ENCODE measurements at places on chromosomes 11 and 22.

- no peak for DNase-seq
Measured at GRCh38 chr22:47082505-47082904, 320.1 kb downstream of the TBC1D22A start.

DNA sequence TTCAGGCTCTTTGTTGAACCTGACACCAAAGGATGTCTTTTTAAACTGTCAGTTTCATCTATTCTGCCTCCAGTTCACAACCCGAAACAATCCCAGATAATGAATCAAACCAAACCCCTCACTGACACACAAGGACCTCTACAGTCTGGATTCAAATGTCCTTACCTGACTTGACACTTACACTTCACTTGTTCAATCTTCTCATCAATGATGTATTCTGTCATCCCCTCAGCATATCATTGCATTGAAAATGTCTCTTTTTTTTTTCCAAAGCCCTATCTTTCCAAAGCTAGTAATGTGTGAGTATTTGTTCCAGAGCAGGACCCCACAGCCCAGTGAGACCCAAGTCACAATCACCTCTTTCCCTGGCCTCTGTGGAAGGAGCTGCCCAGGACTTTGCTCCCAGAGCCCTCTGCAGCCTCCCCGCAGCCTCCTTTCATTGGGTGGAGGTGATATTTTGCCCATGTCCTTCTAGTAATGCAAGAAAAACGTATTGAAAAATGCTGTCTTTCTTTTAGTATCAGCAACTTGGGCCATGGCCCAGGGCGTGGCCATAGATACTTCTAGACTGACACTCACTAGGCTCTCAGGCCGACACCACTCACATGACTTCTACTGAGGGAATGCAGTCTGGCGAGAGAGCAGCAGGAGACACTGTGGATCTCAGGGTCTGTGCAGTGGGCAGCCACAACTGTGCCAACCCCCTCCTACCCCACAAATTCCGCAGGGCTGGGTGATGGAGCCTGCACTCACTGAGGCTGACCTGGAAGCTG, 18.2 kb downstream of the RFPL3 start:
- no peak for DNase-seq

GRCh38 chr11:6303661-6304060, 16.6 kb downstream of the CAVIN3 start:
- no peak for DNase-seq

DNA sequence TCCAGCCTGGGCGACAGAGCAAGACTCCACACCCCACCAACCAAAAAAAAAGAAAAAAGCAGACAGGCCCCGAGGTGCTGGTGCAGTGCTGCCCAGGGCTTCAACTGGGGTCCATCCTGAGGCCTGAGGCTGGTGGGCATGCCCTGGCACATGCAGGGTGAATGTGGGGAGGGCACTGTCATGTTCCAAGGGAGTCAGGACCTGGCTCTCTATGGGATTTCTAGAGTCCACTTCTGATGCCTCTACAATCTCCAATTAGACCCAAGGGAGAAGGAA, 10.1 kb downstream of the CENPM start:
- DNase-seq = no peak

GRCh38 chr11:45484326-45484883, 181.0 kb downstream of the CHST1 start:
- no peak for DNase-seq

DNA sequence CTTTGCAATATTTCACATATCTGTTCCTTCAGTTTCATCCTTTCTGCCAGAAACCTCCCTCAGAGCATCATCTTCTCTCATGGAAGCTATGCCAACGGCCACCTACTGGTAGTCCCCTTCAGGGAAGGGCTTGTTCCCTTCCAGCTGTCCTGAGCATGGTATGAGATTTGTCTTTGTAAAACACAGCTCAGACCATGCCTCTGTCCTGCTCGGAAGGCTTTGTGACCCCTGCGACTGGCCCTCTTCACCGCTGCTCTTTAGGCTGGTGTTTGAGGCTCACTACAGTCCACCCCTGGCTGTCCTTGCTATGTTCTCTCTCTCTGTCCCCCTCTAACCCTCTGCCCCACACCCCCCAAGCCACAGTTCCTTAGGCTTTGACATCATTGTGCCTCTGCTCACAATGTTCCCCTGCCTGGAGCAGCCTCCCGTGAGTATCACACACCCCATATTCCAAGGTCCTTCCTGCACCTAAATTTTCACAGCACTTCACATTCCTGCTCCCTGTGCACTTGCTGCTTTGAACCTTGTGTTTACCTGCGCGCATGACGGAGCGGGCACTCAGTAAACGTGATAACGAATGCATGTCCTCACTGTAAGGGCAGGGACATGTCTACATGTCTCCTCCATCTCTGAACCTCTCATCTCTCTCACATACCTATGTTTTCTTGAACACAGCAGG, 24.0 kb upstream of the ACER3 start:
- no peak for DNase-seq

- peak; percentile 31 for DNase-seq
Measured at GRCh38 chr11:44171518-44171917, 76.0 kb downstream of the EXT2 start.

- DNase-seq = peak; percentile 58
Measured at GRCh38 chr11:69297787-69298266, 3.9 kb downstream of the MYEOV start.

- DNase-seq = no peak
Measured at GRCh38 chr11:67466962-67467771, 1.9 kb downstream of the TMEM134 start.

DNA sequence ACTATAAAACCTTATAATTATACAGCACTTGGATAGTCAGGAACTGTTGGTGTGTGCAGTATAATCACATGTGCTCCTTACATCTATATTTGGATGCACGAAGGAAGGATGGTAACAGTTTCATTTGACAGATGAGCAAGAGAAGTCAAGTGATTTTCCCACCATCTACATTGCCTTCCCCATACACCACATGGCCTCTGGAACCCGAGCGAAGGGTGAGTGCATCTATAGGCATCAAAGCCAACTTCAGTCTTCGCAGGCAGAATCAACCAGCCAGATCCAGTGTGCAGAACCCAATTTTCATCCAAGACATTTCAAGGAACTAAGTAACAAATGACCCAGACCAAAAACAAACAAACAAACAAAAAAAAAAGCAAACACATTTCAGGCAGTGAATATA, 85.1 kb upstream of the BLID start:
- no peak for DNase-seq

- DNase-seq = no peak
Measured at GRCh38 chr11:86414032-86414431, 39.3 kb downstream of the CCDC81 start.

DNA sequence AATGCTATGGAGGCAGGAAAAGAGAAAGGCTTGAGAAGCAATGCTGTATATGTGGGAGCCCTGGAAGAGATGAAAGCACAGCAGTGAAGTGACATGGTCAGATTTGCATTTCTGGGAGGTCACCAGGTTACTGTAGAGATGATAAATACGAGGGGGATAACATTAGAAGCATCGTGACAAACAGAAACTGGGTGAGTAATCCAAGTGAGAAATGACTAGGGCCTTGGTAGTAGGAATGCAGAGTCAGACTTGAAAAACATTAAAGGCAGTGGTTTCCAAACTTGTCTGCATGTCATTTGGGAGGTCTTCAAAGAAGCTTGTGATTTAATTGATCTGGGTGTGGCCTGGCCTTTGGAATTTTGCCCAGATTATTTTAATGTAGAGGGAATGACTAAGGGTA, 43.9 kb downstream of the CCDC34 start:
- DNase-seq = peak; percentile 60

DNA sequence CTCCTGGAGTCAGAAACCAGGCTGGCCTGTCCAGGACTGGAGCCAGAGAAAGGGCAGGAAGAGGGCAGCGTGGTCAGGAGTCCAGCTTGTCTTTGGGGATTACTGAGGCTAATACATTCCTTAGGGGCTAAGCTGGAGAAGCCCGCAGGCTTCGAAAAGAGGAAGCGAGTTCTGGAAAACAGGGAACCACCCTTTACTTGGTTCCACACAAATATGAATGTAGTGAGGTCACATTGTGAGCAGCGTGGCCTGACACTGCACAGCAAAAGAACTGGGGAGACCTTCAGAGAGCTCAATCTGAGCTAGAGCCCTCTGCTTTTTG, 132.3 kb downstream of the CEP164 start:
- DNase-seq = no peak

- DNase-seq = no peak
Measured at GRCh38 chr11:70080763-70081162, 2.6 kb downstream of the ANO1 start.

GRCh38 chr11:67029146-67029545, 6.2 kb downstream of the SYT12 start:
- DNase-seq = peak; percentile 54

- DNase-seq = no peak
Measured at GRCh38 chr11:30277176-30277575, 45.7 kb upstream of the ARL14EP start.

DNA sequence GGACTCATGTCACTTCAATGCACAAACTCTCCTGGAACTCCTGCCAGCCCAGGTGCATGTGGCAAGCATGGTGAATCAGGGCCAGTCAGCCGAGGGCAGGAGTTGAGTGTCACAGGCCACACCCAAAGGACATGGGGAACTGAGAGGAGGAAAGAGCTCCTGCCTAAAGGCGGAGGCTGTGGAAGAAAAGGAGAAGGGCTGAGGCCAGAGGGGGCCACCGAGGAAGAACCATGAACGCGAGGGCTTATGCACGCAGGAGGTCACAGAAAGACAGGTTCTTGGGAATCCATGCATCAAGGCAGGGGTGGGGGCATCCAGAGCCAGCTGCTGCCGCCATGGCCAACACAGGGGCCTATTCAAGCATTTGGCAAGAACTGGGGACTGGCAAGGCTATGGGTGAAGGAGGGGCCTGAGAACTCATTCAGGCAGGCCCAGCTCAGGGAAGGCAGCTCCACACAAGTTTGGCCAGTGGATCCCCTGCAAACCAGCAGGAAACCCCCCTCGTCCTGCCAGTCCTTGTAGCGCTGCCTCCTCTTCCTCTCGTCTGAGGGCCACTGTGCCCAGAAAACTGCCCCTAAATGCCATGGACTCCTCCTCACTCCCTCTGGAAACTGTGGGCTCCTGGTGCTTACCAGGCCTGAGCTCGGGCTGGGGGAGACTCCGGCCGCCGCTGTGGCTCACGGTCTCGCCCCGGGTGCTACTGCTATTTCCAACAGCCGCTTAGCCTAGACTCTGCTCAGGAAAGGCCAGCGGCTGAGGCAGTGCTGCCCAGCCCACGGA, 15.4 kb downstream of the PPM1F start:
- peak; percentile 31 for DNase-seq

DNA sequence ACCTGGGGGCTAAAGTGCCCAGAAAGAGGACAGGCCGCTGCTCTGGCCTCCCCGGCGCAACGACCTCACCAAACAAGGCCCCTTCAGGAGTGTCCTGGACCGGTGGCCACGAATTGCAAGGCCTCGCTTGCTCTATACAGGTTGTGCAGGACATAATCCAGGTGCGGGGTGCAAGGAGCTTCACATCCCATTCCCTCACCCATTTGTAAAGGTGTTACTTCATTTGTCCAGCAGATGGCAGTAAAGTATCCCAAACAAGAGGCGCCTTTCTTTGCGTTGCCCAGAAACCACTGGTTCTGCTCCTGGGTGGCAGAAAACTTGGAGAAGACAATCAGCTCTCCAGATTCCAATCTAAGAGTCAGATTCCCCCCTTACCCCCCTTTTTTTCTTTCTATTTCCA, 35.9 kb upstream of the PRDM11 start:
- peak; percentile 85 for DNase-seq

- no peak for DNase-seq
Measured at GRCh38 chr11:114209904-114210303, 86.3 kb upstream of the NNMT start.

- no peak for DNase-seq
Measured at GRCh38 chr11:79363861-79364378, 76.9 kb downstream of the TENM4 start.

GRCh38 chr22:43288807-43289420, 54.3 kb downstream of the SCUBE1 start:
- no peak for DNase-seq

DNA sequence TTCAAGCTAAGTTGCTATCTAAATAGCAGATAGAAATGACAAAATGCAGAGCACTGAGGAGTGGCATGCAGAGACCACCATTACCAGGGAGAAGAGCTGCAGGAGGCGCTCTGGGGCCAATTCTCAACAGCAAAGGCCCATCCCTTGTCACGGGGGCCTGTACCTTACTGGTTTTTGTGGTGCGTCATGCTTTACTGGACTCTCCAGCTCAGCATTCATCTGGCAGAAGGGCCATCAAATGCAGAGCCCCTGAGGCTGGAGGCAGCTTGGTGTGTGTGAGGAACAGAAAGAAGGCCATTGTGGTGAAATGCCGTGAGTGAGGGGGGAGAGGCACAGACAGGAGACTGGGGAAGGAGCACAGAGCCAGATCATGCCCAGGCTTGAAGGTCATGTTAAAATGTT, 56.5 kb upstream of the NAV2 start:
- DNase-seq = no peak

- no peak for DNase-seq
Measured at GRCh38 chr22:21736084-21736642, 569 bp upstream of the YPEL1 start.

DNA sequence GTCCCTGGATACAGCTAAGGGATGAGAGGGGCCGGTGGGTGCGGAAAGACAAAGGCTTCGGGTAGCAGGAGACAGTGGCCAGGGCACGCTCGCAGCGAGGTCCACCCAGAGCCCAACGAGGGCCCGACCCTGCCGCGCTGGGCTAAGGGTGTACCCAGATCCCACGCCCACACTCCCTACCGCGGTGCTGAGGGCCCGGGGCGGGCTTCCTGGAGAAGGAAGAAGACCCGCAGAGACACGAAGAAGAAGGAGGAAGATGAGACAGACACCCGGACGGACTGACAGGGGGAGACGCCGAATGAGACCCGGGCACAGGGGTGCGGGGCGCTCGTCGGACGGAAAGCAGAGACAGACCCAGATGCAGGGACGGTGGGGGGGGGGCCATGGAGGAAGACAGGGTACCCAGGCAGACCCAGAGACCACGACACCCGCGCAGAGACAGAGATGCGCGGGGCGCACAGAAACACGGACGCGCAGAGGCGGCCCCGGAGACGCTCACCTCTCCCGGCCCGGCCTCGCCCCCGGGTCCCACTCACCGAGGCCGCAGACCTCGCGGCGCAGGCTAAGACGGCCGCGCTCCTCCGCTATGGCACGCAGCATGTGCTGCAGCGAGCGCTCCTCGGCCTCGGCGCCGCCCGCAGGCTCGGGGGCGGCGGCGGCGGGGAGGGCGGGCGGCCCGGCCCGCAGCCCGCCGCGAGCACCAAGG, 437 bp downstream of the KIAA0930 start:
- DNase-seq = peak; percentile 66
